ENCODE measurements at places on chromosomes 13 and 19.

GRCh38 chr13:33745370-33746324 lies 72.3 kb upstream of the RFC3 start:
- H3K4me3 ChIP-seq: no peak overlapping the region
- H3K4me1 ChIP-seq: no peaks in the 10 kb centered on the region
- no peak overlapping the region for H3K27ac ChIP-seq
- H3K27me3 ChIP-seq: no peaks in the 10 kb centered on the region

- DNase-seq: no peak
- peaks cover 1% of the 10 kb centered on the region for H3K4me1 ChIP-seq
- H3K36me3 ChIP-seq: no peaks in the 10 kb centered on the region
- no peaks in the 10 kb centered on the region for H3K27me3 ChIP-seq
- no peak overlapping the region for H3K27ac ChIP-seq
Measured at GRCh38 chr13:94411747-94412146, 67.7 kb downstream of the DCT start.

DNA sequence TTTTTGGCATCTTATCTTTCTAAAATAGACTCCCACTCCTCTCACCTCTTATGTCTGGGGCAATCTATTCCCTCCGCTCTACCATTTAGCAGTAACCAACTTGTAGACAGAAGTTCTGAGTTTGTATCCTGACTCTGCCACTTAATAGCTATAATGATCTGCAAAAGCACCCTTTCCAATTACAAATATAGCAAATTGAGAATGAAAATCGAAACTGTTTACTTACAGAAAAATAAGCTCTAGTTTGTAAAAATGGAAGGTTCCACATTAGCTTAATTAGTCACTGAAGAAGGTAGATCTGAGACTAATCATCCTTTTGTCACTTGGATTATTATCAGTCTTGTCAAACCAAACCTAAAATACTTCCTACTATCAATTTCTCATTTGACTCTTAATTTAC lies 409.3 kb downstream of the DIAPH3 start:
- no peak for DNase-seq
- H3K36me3 ChIP-seq: no peaks in the 10 kb centered on the region
- no peak overlapping the region for H3K4me3 ChIP-seq
- H3K27me3 ChIP-seq: no peaks in the 10 kb centered on the region

DNA sequence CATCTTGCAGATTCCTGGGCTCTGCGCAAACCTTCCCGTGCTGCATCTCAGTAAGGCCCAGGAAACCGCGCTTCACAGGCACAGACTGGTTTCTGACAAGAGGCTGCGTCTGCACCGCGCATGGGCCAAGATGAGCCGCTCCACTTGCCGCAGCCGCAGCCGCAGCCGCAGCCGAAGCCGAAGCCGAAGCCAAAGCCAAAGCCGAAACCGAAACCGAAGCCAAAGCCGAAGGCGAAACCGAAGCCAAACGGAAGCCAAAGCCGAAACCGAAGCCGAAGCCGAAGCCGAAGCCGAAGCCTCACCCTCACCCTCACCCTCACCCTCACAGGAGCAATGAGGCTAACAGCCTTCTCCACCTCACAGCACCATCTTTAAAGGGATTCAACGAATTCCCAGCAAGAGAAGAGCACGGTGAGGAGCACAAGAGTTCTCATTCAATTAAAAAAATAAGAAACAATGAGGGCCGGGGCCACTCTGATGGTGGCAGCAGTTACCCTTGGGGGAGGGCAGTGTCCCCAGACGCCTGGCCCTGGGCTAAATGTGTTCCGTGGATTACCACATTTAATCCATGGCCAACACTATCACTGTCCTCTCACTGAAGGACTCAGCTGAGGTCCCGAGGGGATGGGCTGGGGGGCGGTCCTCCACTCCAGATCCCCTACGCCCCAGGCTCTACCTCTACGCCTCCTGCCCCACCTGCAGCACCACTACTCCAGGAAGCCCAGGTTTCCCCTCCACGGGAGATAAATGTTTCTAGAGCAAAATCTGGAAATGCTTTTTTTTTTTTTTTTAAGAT lies 29.1 kb downstream of the ZNF787 start:
- H3K4me3 ChIP-seq: no peak overlapping the region
- H3K4me1 ChIP-seq: no peaks in the 10 kb centered on the region
- no peak for DNase-seq
- H3K36me3 ChIP-seq: peaks cover 7% of the 10 kb centered on the region
- H3K27me3 ChIP-seq: no peaks in the 10 kb centered on the region
- no peak overlapping the region for H3K27ac ChIP-seq

GRCh38 chr13:77040076-77040475 lies 13.1 kb upstream of the FBXL3 start:
- H3K27ac ChIP-seq: no peak overlapping the region
- H3K4me3 ChIP-seq: no peak overlapping the region
- no peaks in the 10 kb centered on the region for H3K4me1 ChIP-seq
- no peaks in the 10 kb centered on the region for H3K27me3 ChIP-seq

- DNase-seq: no peak
- H3K4me3 ChIP-seq: no peak overlapping the region
Measured at GRCh38 chr13:112210371-112210770, 143.4 kb downstream of the SOX1 start.

- no peaks in the 10 kb centered on the region for H3K4me1 ChIP-seq
- no peaks in the 10 kb centered on the region for H3K27me3 ChIP-seq
- no peaks in the 10 kb centered on the region for H3K36me3 ChIP-seq
- no peak overlapping the region for H3K27ac ChIP-seq
Measured at GRCh38 chr19:35120492-35120891, 4.9 kb downstream of the FXYD3 start.

- peaks cover 3% of the 10 kb centered on the region for H3K36me3 ChIP-seq
- peak; percentile 10 for DNase-seq
- no peaks in the 10 kb centered on the region for H3K4me1 ChIP-seq
- no peak within 1 kb of the TSS for H3K27ac ChIP-seq
- no peak within 1 kb of the TSS for H3K4me3 ChIP-seq
- H3K27me3 ChIP-seq: no peaks in the 10 kb centered on the region
Measured at GRCh38 chr13:113452942-113453901, at the start of gene ADPRHL1. ADPRHL1 (minus strand) TSS chr13:113453488; CDS start chr13:113453437, 51 bp downstream.

GRCh38 chr19:44869733-44870470 lies 21.2 kb upstream of the TOMM40 start:
- no peak overlapping the region for H3K27ac ChIP-seq
- no peak overlapping the region for H3K4me3 ChIP-seq
- H3K4me1 ChIP-seq: no peaks in the 10 kb centered on the region
- peaks cover 7% of the 10 kb centered on the region for H3K36me3 ChIP-seq
- no peaks in the 10 kb centered on the region for H3K27me3 ChIP-seq

GRCh38 chr19:34368338-34368737 lies 3.3 kb downstream of the GPI start:
- H3K4me1 ChIP-seq: peaks cover 2% of the 10 kb centered on the region
- H3K27me3 ChIP-seq: no peaks in the 10 kb centered on the region
- DNase-seq: no peak
- H3K4me3 ChIP-seq: no peak overlapping the region

DNA sequence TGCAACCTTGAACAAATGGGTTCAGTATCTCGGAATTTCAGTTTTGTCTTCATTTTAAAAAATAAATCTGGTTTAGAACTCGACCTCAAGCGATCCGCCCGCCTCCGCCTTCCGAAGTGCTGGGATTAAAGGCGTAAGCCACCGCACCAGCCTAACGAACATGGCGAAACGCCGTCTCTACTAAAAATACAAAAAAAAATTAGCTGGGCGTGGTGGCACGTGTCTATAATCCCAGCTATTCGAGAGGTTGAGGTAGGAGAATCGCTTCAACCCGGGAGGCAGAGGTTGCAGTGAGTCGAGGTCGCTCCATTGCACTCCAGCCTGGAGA lies 571 bp downstream of the ZNF302 start:
- DNase-seq: no peak
- H3K27ac ChIP-seq: peak overlapping the region; percentile 93
- no peaks in the 10 kb centered on the region for H3K27me3 ChIP-seq

DNA sequence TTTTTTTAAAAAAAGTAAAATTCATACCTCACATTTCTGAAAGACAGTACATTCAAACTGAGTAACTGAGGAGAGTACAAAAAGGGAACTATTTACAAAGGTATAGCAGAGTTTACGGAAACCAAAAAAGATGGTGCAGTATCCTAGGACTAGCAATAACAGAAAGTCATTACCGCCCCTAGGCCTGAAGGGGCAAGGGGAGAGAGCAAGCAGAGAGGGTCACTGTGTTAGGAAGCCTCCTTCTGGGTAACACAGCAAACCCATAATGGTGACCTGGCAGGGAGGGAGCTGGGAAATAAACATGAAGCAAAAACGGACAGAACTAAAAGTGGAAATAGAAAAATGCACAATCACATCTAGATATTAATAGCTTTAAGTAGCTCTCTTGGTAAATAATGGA lies 8.2 kb downstream of the VWA8 start:
- H3K27ac ChIP-seq: no peak overlapping the region
- no peaks in the 10 kb centered on the region for H3K27me3 ChIP-seq
- DNase-seq: no peak
- H3K4me3 ChIP-seq: no peak overlapping the region

GRCh38 chr13:107043021-107043956 lies 475.4 kb upstream of the ARGLU1 start:
- H3K27ac ChIP-seq: no peak overlapping the region
- DNase-seq: peak; percentile 67
- H3K27me3 ChIP-seq: no peaks in the 10 kb centered on the region
- no peaks in the 10 kb centered on the region for H3K36me3 ChIP-seq
- H3K4me1 ChIP-seq: peaks cover 3% of the 10 kb centered on the region

DNA sequence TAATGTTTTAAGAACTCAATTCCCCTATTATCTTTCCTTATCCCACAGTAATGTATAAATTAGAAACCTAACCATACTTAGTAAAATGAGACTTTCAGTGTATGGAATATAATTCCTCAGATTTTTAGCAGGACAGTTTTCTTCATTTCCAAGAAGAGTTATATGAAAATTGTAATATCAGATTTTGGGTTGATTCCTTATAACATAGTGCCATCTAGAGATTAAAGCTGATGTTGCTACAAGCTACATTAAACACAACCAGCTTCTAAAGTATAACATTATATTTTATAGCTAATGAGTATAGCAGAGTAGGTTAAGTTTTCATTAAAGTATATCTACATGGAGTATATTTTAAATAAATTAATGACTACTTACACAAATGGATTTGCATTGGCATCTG lies 99.7 kb upstream of the MIR17HG start:
- H3K4me3 ChIP-seq: no peak overlapping the region
- no peak overlapping the region for H3K27ac ChIP-seq
- DNase-seq: no peak
- no peaks in the 10 kb centered on the region for H3K4me1 ChIP-seq
- no peaks in the 10 kb centered on the region for H3K36me3 ChIP-seq
- no peaks in the 10 kb centered on the region for H3K27me3 ChIP-seq

- no peaks in the 10 kb centered on the region for H3K36me3 ChIP-seq
- H3K4me1 ChIP-seq: no peaks in the 10 kb centered on the region
- H3K4me3 ChIP-seq: no peak overlapping the region
- H3K27me3 ChIP-seq: no peaks in the 10 kb centered on the region
- no peak for DNase-seq
- no peak overlapping the region for H3K27ac ChIP-seq
Measured at GRCh38 chr19:47897861-47898260, 11.7 kb upstream of the SULT2A1 start.

- DNase-seq: peak; percentile 91
- H3K27ac ChIP-seq: no peak within 1 kb of the TSS
- no peaks in the 10 kb centered on the region for H3K27me3 ChIP-seq
- no peaks in the 10 kb centered on the region for H3K4me1 ChIP-seq
Measured at GRCh38 chr13:95644601-95645052, at the start of gene DZIP1. DZIP1 (minus strand) TSS chr13:95644706; CDS start chr13:95642029, 2,677 bp downstream.

- H3K4me3 ChIP-seq: no peak overlapping the region
- H3K27me3 ChIP-seq: no peaks in the 10 kb centered on the region
- H3K27ac ChIP-seq: no peak overlapping the region
- DNase-seq: no peak
- no peaks in the 10 kb centered on the region for H3K36me3 ChIP-seq
Measured at GRCh38 chr13:26074706-26075105, 22.9 kb upstream of the SHISA2 start.

GRCh38 chr13:48571126-48571913 lies 38.4 kb upstream of the RCBTB2 start:
- H3K36me3 ChIP-seq: no peaks in the 10 kb centered on the region
- H3K27me3 ChIP-seq: no peaks in the 10 kb centered on the region
- DNase-seq: no peak
- no peaks in the 10 kb centered on the region for H3K4me1 ChIP-seq
- H3K27ac ChIP-seq: peak overlapping the region; percentile 73

DNA sequence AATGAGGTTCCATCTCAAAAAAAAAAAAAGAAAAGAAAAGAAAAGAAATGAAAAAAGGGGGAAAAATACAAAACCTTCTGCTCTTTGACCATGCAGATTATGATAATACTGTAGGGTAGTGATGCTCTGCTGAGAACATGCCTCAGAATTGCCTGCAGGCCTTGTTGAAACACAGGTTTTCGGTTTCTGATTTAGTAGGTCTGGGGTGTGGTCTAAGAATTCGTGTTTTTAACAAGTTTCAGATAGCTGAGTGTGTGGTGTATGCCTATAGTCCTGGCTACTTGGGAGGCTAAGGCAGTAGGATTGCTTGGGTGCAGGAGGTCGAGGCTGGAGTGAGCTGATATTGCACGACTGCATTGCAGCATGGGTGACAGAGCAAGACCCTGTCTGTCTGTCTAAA lies 14.9 kb upstream of the CYP2B6 start:
- no peaks in the 10 kb centered on the region for H3K4me1 ChIP-seq
- H3K27me3 ChIP-seq: no peaks in the 10 kb centered on the region
- no peaks in the 10 kb centered on the region for H3K36me3 ChIP-seq
- no peak overlapping the region for H3K27ac ChIP-seq
- H3K4me3 ChIP-seq: no peak overlapping the region
- no peak for DNase-seq

DNA sequence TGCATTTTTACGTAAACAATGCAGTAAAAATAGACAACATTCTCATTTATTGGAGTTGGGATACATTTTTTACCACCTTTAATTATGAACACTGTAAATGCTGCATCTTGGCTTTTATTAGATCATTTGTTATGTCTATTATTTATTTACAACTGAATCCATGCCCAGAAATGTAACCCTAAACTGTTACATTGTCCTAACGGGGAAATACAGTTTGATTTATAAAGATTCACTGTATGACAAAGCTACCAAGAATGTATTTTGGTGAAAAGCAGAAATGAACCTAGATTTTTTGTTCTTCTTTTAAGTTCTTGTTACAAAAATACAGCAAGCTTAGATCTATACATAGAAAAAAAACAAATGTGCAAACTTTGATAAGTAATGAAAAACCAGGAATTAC lies 1.1 kb downstream of the METTL21C start:
- H3K4me3 ChIP-seq: no peak overlapping the region
- no peak for DNase-seq
- H3K4me1 ChIP-seq: no peaks in the 10 kb centered on the region
- no peaks in the 10 kb centered on the region for H3K36me3 ChIP-seq
- no peak overlapping the region for H3K27ac ChIP-seq
- peaks cover 1% of the 10 kb centered on the region for H3K27me3 ChIP-seq

- DNase-seq: no peak
- H3K27me3 ChIP-seq: no peaks in the 10 kb centered on the region
- peaks cover 3% of the 10 kb centered on the region for H3K4me1 ChIP-seq
- no peak overlapping the region for H3K27ac ChIP-seq
Measured at GRCh38 chr13:98676239-98676638, 76.2 kb downstream of the SLC15A1 start.

GRCh38 chr13:25881971-25882451 lies 169.8 kb downstream of the SHISA2 start:
- no peak for DNase-seq
- H3K4me1 ChIP-seq: no peaks in the 10 kb centered on the region
- H3K27ac ChIP-seq: no peak overlapping the region
- H3K36me3 ChIP-seq: no peaks in the 10 kb centered on the region
- no peak overlapping the region for H3K4me3 ChIP-seq
- no peaks in the 10 kb centered on the region for H3K27me3 ChIP-seq

- H3K27me3 ChIP-seq: no peaks in the 10 kb centered on the region
Measured at GRCh38 chr13:44389876-44390275, 16.3 kb downstream of the SERP2 start.

Measured in aorta (tissue), 5 donors.